NCI-H1048 (cell line): ENCODE measurements at places on chromosomes 16 and 17.
A peak's percentile ranks its signal among the peaks of the same experiment; 100 is the strongest.

DNA sequence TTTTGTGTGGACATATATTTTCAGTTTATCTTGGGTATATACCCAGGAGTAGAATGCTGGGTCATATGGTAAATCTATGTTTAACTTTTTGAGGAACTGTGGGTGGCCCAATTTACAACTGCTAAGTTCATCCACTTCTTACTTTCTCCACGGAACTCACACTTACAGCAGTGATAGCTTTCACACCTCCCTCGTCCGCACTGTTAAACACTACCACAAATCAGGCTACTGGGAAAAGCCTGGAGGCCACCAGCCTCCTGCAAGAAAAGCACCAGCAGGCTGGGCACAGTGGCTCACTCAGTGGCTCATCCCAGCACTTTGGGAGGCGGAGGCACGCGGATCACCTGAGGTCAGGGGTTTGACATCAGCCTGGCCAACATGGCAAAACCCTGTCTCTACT is 14.7 kb upstream of the ZG16 start:
- no peak for DNase-seq

- no peak for DNase-seq
These were observed 585.5 kb upstream of the SOX9 start for GRCh38 chr17:71535321-71535720.

GRCh38 chr17:72576289-72576759 is 455.5 kb downstream of the SOX9 start:
- DNase-seq: no peak

GRCh38 chr17:7716901-7717755 is at the start of gene DNAH2:
Gene DNAH2 (plus strand): TSS chr17:7717744. CDS start chr17:7719735, 1,991 bp downstream.
- DNase-seq: peak; percentile 83

DNA sequence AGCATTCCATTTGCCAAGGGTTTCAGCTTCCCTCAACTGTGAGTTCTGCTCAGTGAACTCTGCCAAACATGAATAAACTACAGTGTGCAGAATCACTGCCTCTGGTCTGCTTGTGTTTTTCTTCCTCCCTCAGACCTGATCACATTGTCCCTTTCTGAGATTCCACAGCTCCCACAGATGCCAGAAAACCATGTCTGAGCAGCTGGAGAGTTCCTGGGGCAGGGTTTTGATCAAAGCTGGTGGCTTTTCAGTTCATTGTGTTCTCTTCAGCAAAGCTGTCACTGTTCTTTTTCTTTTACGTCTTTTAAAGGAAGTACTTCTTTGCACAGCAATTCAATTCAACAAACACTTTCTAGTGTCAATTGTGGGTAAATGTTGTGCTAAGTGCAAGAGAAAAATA is 555.8 kb downstream of the RBFOX1 start:
- DNase-seq: no peak

GRCh38 chr17:52986056-52986662 is 827.6 kb upstream of the CA10 start:
- no peak for DNase-seq

- no peak for DNase-seq
These were observed 226.4 kb upstream of the MAF start for GRCh38 chr16:79826732-79827475.

DNA sequence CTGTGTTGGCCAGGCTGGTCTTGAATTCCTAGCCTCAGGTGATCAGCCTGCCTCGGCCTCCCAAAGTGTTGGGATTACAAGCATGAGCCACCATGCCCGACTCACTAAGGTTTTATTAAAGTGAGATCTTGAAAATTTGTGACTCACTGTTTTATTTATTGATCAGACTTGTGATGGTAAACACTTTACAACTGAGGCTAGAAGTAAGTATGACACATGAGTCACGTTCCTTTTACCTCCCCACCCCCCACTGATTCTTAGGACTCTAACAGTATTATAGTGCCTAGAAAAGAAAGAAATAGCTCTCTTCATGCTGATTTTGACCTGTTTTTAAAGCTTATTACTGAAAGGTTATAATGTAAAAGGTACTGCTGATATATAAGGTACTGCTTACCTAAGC is 160.6 kb downstream of the TANC2 start:
- DNase-seq: no peak

DNA sequence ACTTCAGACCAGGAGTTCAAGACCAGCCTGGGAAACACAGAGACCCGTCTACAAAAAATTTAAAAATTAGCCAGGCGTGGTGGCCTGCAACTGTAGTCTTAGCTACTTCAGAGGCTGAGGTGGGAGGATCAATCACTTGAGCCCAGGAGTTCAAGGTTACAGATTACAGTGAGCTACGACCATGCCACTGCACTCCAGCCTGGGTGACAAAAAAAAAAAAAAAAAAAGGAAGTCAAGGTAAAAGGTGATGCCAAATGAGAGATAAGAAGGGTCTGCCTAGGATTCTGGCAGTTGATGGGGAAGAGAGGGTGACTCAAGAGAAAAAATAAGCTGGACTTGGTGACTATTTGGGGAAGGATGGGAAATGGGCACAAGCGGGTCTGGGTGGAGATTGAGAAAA is 32.5 kb downstream of the MYO18A start:
- no peak for DNase-seq

GRCh38 chr16:64704386-64704785 is 417.5 kb downstream of the CDH11 start:
- DNase-seq: no peak

- DNase-seq: no peak
These were observed 94.5 kb upstream of the METRNL start for GRCh38 chr17:82984751-82985427.

- DNase-seq: no peak
These were observed 11.9 kb downstream of the NFATC3 start for GRCh38 chr16:68097088-68097487.

DNA sequence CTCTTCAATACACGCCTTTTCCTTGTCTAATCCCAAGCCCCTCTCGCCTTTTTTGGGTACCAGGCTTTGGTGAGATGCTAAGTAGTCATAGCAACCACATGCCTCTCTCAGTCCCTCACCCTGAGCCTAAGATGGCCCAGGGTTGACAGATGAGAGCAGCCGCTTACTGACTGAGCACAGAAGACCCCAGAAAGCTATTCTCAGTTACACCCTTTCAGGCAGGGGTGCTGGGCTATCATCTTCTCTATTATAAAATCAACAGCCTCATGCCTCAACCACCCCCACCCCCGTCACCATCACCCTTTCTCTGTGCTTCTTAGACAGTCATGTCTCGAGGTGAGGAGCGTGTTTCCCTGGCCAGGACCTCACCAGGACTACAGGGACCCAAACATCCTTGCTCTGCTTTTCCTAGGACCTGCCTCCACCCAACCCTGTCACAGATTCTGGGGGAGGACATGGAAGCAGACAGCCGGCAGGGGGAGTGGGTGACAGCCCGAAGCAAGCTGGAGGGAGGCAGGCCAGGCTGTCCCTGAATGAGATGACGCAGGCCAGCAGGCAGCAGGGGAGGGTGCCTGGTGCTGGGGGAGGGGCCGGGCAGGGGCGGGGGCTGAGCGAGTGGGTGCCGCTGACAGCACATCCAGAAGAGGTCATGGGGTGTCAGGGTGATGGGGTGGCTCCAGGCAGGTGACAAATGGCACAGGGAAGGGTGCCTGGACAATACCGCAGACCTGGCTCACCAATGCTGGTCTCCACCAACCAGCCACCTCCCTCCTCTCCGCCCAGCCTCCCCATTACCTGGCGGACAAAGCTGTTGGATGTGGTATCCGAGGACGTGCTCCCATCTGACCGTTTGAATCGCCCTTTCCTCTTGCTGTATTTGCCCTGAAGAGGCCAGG is 3.1 kb downstream of the CACNB1 start:
- no peak for DNase-seq

- DNase-seq: no peak
These were observed 98.1 kb downstream of the SDK2 start for GRCh38 chr17:73546114-73546513.

- no peak for DNase-seq
These were observed 4.0 kb downstream of the C1QTNF1 start for GRCh38 chr17:79027925-79028491.

DNA sequence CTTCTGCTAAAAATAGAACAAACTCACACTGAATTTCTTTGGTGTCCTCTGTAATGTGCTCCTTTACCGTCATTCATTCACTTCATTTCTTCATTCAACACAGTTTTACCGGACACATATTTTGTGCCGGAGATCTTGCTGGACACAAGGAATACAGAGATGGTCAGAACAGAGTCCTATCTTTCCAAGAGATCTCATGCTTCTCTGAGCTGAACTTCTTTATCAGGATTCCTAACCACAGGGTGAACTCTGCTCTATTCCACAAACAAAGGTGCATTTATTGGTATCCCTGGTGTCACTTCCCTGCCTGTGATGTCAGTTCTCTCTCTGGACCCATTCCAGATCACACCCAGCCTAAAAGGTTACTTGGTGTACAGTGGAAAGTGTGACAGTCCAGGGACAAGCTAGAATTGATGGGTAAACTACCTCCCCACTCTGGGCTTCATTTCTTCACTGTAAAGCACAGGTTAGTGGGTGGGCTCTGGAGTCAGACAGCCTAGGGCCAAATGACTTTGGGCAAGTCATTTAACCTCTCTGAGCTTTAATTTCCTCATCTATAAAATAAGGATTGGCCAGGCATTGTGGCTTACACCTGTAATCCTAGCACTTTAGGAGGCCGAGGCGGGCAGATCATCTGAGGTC is 4.2 kb downstream of the IFI35 start:
- DNase-seq: no peak

- DNase-seq: no peak
These were observed 104.1 kb upstream of the CORO6 start for GRCh38 chr17:29726715-29727252.

- DNase-seq: no peak
These were observed 291.6 kb upstream of the TNRC6C start for GRCh38 chr17:77666881-77667395.

DNA sequence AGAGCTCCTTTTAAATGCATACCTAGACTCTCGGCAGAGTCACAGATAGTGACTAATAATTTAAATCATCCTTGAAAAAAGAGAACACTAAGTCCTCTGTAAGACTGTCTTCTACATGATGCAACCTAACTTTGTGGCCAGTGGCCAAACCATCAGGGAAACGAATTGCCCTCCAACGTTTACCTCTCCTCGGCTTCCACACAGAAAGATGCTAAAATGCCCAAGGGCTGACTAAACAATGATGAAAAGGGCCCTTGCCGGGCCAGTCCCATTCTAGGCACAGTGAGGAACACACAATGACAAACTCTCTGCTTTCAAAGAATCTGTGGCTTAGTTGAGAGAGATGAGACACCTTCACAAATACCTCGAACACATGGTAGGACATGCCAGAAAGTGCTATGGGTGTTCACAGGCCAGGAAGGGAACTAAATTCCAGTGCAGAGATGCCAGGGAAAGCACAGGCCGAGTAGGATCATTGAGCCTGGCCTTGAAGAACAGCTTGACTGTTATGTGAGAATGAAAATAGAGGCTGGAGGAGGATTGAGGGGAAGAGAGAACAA is 35.3 kb upstream of the PITPNM3 start:
- no peak for DNase-seq

DNA sequence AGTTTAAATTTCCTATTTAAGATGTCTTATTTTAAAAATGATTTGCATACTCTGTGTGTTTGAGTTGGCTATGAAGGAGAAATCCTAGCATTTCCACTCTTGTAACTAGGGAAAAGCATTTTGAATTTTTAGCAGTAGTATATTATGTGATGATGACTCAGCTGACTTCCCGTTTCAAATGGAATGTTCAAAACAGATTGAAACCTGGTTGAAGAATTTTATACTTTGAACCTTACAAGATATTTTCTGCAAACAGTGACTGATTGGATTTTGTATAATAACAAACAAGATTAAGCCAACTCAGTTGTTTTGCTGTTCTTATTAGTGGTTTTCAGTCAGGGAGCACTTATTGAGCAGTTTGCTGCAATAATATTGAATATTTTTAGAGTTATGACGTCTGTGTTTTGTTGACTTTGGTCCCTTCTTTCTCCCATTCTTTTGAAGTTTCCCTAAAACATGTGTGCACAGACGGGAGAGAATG is 8.0 kb downstream of the TNRC6A start:
- DNase-seq: no peak

- DNase-seq: no peak
These were observed 17.1 kb downstream of the HLF start for GRCh38 chr17:55281649-55282378.

DNA sequence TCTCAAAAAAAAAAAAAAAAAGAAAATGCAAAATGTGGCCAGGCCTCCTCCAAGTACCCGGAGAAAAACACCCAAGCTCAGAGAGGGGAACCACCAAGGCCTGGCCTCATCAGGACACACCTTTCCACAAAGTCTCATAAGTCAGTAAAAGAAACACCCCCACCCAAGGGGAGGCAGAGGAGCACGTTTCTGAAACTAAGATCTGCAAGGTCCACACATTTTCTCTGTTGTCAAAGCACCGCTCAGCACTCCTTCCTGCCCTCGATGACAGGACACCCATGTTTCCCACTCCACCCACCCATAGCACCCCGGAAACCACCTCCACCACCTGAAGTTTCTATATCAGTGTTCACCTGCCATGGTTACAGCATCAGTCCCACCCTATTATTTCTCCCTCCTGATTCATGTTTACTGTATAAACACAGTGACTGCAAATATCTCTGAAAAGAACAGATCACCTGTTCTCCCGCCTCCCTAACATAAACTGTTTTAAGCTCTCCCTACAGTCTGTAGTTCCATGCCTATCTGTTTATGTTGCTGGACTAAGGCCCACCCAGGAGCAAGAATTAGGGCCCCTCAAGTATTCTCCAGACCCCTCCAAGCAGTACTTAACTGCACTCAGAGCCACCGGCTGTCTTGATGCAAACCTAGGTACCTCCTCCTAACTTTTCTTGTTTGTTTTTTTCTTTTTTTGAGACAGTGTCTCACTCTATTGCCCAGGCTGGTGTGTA is 2.0 kb downstream of the CORO7 start:
- DNase-seq: no peak

GRCh38 chr16:89027281-89027680 is 50.3 kb upstream of the CBFA2T3 start:
- no peak for DNase-seq
